ENCODE measurements at places on chromosomes 4 and X.

- DNase-seq, result no peak
These were observed 6.9 kb upstream of the HAND2 start for GRCh38 chr4:173536808-173537429.

DNA sequence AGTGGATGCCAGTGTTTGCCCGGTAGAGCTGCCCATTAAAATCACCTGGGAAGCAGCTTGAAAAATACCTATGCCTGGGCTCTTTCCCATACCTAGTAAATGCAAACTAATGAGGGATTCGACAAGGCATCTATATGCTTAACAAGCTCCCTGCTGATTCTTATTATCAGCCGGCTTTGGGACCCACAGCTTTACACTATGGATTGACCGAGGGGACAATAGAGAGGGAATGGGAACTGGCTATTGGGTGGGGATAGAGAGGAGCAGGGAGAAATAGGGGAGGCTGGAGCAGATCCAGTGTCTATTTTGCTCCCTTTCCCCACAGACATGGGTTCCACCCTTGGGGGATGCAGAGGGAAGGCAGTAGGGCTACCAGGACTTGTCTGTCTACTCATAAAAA lies 103.1 kb upstream of the TEX13D start:
- DNase-seq, result no peak

GRCh38 chr4:139958739-139959098 lies 195.3 kb downstream of the MAML3 start:
- no peak for DNase-seq

DNA sequence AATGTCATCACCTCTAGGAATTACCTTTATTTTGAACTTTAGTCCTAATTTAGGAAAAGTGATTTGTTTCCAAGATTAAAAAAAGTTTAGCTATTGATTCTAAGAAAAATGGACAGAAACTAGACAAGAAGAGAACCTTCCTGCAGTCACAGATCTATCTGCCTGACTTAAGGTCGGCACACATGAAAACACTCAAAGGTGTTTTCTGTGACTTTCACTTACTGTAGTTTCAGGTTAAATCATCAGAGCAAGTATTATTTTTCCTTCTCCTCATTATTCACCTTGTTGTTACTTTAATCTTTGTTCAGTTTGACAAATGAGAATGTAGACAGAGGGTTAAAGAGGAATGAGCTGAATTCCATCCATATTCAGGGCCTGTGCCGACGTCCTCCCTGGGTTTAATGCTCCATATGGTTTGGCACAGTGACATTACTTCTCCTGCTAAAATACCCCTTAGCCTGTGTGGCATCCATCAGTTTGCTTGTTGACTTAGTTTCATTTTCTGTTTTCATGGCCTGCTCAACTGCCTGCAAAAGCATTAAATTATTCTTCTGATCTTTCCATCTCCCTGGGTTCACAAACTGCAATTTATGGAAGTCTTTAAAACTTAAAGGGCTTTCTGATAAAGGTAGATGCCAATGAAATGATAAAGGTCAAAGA lies 352.7 kb downstream of the NKX6-1 start:
- no peak for DNase-seq

GRCh38 chr4:71338846-71339593 lies at the start of gene SLC4A4:
Gene SLC4A4, plus strand, starts transcription at chr4:71339020.
- no peak for DNase-seq

DNA sequence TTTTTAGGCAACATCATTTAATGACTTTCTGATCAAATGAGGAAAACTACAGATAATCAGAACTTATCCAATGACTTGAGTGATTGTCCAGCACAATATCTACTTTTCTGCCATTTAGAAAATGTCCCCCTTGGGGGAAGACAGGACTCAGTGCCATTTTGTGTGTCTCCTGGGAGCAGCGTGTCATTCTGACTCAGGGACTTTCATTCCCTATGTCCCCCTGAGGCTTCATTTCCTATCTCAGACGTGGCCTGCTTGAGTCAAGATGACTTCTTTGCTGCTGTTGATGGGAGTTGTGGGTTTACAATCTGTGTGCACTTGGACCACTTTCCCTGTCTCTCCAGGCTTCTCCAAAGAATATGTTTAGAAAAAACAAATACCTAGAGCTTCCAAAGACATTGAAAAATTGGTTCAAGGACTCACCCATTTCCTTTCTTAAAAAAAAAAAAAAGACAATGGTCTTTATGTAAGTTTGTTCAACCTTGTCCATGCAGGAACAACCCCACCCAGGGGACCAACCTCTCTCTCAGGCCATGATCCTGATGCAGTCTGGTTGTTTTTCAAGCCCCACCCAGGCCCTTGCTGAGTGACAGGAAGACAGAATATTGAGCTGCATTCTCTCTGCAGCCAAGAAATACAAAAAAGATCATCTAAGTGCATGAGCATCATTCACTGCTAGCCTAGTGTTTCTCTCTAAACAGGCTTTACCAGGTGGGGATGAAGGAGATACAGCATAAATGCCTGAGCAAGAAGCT lies 34.3 kb upstream of the TMEM154 start:
- no peak for DNase-seq

- DNase-seq, result no peak
These were observed 43.4 kb downstream of the TET2 start for GRCh38 chr4:105189855-105190650.

- DNase-seq, result no peak
These were observed 18.8 kb upstream of the TMEM131L start for GRCh38 chr4:153447175-153447905.

DNA sequence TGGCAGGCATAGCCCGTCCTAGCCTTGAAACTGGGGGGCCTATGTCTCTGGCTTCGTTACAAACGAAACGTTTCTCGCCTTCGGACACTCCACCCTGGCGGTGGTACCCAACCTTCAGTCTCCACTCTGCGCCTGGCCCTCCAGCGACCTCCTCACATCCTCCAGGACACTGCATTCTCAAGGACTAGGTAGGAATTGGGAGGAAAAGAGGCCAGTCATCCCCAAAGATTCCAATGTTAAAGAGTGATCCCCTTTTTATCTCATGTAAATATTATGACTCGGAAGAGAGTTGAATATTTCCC lies 2.1 kb upstream of the NKX6-1 start:
- no peak for DNase-seq

- DNase-seq, result no peak
These were observed 80.4 kb downstream of the SHROOM2 start for GRCh38 chrX:9866633-9867032.

GRCh38 chr4:158996669-158997074 lies 106.2 kb upstream of the RAPGEF2 start:
- no peak for DNase-seq

- no peak for DNase-seq
These were observed 309.4 kb downstream of the GLUD2 start for GRCh38 chrX:121356850-121357171.

DNA sequence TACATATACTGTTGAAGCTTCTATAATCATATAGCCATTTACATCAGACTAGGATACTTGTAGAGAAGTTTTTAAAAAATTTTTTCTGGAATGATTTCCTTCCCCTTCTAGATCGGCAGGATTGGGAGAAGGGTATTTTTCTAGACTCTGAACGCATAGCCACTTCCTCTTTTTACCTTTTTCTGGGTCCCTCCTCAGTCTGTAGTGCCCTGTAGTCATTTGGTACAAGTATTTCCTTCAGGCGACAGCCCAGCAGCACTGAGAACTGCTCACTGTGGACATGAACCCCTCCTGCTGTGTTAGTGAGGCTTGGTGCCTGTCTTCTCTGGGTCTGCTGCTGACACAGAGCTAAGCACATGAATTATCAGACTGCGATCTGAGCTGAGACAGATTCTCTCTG lies 255.4 kb downstream of the ARHGAP10 start:
- no peak for DNase-seq

GRCh38 chrX:44143061-44143602 lies 169.9 kb upstream of the NDP start:
- DNase-seq, result no peak

GRCh38 chr4:142238589-142238988 lies 602.2 kb downstream of the IL15 start:
- DNase-seq, result no peak

GRCh38 chrX:135410861-135411627 lies 10.7 kb upstream of the SMIM10L2A start:
- no peak for DNase-seq

DNA sequence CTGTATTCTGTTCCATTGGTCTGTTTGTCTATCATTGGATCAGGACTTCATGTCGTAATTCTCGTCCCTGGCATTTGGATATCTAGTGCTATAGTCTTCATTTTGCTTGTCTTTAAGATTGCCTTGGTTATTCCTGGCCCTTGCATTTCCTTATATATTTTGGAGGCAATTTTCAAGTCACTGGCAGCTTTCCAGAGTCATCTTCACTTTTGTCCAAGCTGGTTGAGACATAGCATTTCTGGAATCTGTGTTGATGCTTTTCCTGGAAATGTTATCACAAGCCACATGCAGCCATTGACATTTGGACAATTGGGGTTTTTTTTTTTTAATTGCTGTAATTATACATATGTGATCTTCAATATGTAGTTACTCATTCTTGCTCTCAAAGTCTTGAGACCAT lies 45.2 kb upstream of the HGFAC start:
- no peak for DNase-seq

DNA sequence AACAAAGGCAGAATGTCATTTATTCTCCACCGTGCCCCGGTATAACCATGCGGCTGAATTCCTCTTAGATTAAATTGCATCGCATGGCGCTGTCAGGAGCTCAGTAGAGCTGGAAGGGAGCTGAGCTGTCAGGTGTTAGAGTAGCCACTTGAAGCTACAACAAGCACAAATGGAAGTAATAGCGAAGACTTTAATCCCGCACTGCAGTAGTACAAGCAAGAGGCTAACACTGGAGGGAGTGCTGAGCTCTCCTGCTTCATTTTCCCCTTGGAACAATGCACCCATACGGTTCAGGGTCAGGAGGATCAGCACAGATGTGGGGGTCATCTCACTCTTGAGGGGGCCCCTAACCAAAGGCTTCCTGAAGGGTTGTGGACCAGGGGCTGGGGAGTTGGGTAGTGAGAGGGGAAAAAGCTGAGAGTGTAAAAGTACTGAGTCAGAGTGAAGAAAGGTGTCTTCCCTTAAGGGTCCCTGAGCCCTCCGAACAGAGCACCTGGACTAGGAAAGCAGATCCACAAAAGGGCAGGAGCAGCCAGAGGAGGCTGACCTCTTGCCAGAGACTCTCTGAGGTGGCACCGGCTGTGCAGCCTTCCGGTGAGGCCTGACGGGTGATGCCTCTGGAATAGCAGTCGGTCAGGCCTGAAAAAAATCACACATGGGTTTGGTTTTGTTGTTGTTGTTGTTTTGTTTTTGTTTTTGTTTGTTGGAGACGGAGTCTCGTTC lies 36.0 kb upstream of the CBR4 start:
- DNase-seq, result no peak

DNA sequence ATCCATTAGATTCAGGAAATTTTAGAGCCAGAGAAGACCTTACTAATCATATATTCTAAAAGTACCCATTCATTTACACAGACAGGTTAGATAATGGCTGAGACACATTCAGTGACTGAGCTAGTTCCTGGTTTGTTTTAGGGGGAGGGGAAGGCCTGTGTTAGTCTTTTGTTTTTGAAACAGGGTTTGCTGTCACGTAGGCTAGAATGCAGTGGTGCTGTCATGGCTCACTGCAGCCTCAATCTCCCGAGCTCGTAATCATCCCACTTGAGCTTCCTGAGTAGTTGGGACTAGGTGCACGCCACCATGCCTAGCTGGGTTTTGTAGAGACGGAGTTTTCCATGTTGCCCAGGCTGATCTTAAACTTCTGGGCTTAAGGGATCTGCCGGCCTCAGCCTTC lies 10.1 kb downstream of the RBPJ start:
- no peak for DNase-seq

DNA sequence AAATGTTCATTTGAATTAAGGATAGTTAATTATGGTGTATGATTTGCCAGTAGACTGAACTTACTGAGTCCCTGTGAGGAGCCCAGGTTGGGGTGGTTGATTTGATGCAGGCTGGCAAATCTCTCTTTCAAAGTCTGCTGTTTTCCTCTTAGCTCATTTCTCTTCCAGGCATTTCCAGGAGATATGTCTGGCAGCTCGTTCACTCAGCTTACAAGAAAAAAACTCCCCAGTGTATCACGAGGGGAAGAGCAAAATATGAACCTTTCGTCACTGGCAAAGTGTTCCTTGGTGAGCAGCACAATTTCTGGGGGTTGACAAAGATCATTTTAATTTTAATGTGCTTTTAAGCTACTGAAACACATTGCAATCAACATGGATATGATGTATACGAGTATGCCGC lies 244.2 kb downstream of the CBLL2 start:
- DNase-seq, result no peak

- DNase-seq, result no peak
These were observed 1420.1 kb upstream of the TENM3 start for GRCh38 chr4:180823108-180823507.
